ENCODE measurements at places on chromosomes 5 and 9. TPM values are rescaled to one million over a fixed set of nuclear protein-coding genes. Genes with fewer than 3 reads are reported as not detected.

- DNase-seq: no peak
- no peak overlapping the region for H3K27ac ChIP-seq
- no peaks in the 10 kb centered on the region for H3K36me3 ChIP-seq
Observed at GRCh38 chr5:179302499-179303185, 42.6 kb downstream of the ADAMTS2 start.

DNA sequence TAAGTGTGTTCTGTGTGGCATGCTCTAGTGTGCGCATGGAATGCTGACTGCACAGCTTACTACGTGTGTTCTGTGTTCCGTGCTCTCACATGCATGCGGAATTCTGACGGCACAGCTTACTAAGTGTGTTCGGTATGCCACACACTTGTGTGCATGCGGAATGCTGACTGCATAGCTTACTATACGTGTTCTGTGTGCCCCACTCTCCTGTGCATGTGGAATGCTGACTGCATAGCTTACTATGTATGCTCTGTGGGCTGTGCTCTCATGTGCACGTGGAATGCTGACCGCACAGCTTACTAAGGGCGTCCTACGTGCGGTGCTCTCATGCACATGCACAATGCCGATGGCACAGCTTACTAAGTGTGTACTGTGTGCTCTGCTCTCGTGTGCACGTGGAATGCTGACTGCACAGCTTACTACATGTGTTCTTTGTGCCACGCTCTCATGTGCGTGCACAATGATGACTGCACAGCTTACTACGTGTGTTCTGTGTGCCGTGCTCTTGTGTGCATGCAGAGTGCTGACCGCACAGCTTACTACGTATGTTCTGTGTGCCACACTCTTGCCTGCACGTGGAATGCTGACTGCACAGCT lies 548.9 kb downstream of the IRX1 start:
- no peaks in the 10 kb centered on the region for H3K4me1 ChIP-seq
- no peak overlapping the region for H3K4me3 ChIP-seq
- H3K36me3 ChIP-seq: no peaks in the 10 kb centered on the region

DNA sequence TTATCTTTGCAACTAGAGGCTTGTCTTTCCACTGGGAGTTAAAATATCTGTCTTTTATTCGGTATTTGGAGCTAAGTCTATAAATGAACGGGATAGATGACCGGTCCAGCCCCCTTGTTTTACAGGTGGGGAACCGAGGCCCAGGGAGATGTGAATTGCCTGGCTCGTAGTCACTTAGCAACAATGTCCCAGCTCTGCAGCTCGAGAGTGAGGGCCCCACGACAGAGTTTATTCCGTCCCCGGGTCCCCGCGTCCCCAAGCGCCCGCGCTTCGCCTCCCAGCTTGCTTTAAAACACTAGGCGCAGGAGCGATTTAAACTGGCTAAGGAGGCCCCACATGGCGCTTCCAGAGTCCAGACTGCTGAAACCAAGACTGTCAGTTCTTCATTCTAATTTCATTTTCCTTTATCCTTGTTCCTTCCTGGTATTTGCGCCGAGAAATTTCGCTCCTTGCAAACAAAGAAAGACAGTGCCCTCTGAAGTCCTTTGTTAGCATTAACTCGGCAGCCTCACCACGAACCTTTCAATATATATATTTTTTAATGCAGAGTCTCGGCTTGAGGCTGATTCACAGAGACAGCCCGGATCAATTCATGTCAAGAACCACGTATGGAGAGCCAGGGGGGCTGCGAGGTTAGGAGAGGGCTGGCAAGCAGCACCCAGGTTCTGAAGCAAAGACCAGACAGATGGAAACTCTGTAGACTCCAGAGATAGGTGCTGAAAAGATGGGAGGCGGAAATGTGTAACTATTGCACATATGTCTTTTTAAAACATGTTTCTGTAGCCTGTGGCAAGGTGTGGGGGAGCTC lies 1.4 kb upstream of the ENC1 start:
- peak overlapping the region; percentile 99 for H3K27ac ChIP-seq
- H3K36me3 ChIP-seq: peaks cover 26% of the 10 kb centered on the region
- no peaks in the 10 kb centered on the region for H3K27me3 ChIP-seq
- peak; percentile 59 for DNase-seq

- no peaks in the 10 kb centered on the region for H3K36me3 ChIP-seq
- H3K4me1 ChIP-seq: no peaks in the 10 kb centered on the region
- no peak overlapping the region for H3K4me3 ChIP-seq
Observed at GRCh38 chr5:106019261-106019660, 1651.5 kb downstream of the EFNA5 start.

DNA sequence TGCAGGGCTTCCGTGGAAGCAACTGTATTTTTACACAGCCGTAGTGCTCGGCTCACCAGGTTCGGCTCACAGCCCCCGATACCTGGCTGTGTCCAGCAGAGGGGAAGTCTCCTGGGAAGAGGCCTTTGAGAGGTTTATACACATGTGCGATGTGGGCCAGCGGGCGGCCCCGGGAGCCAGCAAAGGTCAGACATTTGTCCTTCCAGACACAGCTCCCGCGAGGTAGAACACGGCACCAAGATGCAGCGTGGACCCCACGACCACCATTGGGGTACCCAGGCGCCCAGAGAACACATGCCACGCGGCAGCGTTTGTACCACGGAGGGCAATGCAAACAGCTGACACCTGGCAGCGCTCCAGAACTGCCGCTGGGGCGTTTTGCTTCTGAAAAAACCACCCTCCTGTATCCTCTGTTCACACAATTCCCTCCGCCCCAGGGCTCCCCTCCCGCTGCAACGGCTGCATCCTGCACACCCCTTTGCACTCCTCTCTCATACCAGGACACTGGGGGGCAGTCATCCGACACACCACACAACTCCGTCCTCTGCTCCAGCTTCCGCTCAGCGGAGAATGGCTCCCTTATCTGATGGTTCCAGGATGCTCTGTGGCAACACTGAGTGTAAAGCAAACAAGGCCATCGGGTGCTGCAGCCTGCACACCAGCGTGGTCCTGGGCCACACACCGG lies 235.3 kb downstream of the SYK start:
- H3K27me3 ChIP-seq: peaks cover 12% of the 10 kb centered on the region
- no peaks in the 10 kb centered on the region for H3K36me3 ChIP-seq
- peak; percentile 83 for DNase-seq
- no peak overlapping the region for H3K4me3 ChIP-seq
- H3K27ac ChIP-seq: no peak overlapping the region
- peaks cover 13% of the 10 kb centered on the region for H3K4me1 ChIP-seq

- H3K4me3 ChIP-seq: no peak overlapping the region
- no peaks in the 10 kb centered on the region for H3K27me3 ChIP-seq
- 0 out of 2 replicates have a peak, but pooled peaks cover 6% of the 10 kb centered on the region for H3K4me1 ChIP-seq
- H3K27ac ChIP-seq: no peak overlapping the region
- no peak for DNase-seq
- peaks cover 14% of the 10 kb centered on the region for H3K36me3 ChIP-seq
Observed at GRCh38 chr5:43572357-43572756, 15.5 kb upstream of the PAIP1 start.

GRCh38 chr5:57692582-57693487 lies 210.2 kb upstream of the ACTBL2 start:
- H3K4me1 ChIP-seq: peaks cover 51% of the 10 kb centered on the region
- H3K27ac ChIP-seq: peak overlapping the region; percentile 88
- H3K36me3 ChIP-seq: no peaks in the 10 kb centered on the region
- no peaks in the 10 kb centered on the region for H3K27me3 ChIP-seq
- H3K4me3 ChIP-seq: peak overlapping the region; percentile 46

DNA sequence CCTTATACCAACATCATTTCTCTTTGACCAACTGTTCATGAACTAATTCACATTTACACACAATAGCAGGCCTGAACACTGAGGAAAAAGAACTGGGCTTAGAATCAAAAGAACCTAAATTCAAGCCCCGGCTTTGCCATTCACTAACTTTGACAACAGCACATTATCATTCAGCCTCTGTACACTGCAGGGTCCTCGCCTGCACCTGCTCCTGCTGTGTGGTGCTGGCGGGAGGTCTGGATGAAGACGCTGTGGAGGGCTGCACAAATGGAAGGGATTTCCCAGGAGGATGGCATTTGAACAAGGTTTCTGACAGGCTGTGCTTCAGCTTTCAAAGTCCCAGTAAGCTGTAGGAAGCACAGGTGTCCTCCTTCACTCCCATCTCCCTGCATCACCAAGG lies 151.2 kb downstream of the ZDHHC21 start:
- H3K27me3 ChIP-seq: no peaks in the 10 kb centered on the region
- H3K4me3 ChIP-seq: no peak overlapping the region
- no peak overlapping the region for H3K27ac ChIP-seq
- H3K36me3 ChIP-seq: no peaks in the 10 kb centered on the region

- DNase-seq: no peak
- no peak overlapping the region for H3K27ac ChIP-seq
- H3K36me3 ChIP-seq: no peaks in the 10 kb centered on the region
Observed at GRCh38 chr5:56463944-56464571, 230.9 kb upstream of the ANKRD55 start.

GRCh38 chr5:124655251-124655917 lies 91.1 kb downstream of the ZNF608 start:
- no peaks in the 10 kb centered on the region for H3K27me3 ChIP-seq
- no peak for DNase-seq
- H3K36me3 ChIP-seq: no peaks in the 10 kb centered on the region
- peak overlapping the region; percentile 84 for H3K27ac ChIP-seq
- no peak overlapping the region for H3K4me3 ChIP-seq
- H3K4me1 ChIP-seq: peaks cover 47% of the 10 kb centered on the region

GRCh38 chr9:137371521-137371941 lies 51.4 kb downstream of the EXD3 start:
- peaks cover 9% of the 10 kb centered on the region for H3K4me1 ChIP-seq
- H3K27ac ChIP-seq: no peak overlapping the region
- H3K27me3 ChIP-seq: peaks cover 37% of the 10 kb centered on the region
- no peaks in the 10 kb centered on the region for H3K36me3 ChIP-seq
- H3K4me3 ChIP-seq: no peak overlapping the region

DNA sequence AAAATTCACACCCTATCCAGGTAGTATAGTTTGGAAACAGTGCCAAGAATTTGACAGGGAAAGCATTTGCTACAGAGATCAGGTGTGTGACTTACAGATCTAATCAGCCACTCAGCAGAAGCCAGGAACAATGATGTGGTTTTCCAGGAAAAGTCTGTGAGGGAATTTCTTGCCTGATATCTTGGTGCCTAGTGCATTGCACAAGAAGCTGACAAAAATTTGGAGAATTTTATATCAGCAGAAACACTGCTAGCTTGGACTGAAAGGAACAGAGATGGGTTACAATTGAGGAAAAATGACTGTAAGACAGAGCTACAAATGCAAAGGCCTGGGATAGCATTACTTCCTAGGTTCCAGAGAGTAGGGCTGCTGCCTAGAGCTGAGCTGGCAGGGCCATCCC lies 658.1 kb upstream of the CHD1 start:
- no peak overlapping the region for H3K4me3 ChIP-seq
- H3K27ac ChIP-seq: no peak overlapping the region
- H3K27me3 ChIP-seq: no peaks in the 10 kb centered on the region
- DNase-seq: no peak

DNA sequence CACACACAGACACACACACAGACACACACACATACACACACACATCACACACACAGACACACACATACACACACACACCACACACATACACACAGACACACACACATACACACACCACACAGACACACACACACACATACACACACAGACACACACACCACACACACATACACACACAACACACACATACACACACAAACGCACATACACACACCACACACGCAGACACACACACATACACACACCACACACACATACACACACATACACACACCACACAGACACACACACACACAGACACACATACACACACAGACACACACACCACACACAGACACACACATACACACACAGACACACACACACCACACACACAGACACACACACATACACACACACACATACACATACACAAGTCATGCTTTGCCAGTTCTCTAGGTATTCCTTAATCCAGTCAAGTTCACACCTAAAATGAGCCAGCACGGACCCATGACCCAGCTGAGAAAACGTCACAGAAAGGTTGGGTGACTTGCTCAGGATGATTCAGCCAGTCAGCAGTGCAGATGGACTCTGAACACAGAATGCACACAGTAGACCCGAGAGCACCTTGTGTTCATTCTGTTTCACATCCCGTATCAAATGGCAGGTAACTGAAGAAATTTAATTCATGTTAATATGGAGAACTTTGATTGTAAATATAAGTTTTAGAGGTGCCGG lies 746.4 kb downstream of the MTRR start:
- no peak for DNase-seq
- no peak overlapping the region for H3K4me3 ChIP-seq
- no peak overlapping the region for H3K27ac ChIP-seq
- no peaks in the 10 kb centered on the region for H3K36me3 ChIP-seq

DNA sequence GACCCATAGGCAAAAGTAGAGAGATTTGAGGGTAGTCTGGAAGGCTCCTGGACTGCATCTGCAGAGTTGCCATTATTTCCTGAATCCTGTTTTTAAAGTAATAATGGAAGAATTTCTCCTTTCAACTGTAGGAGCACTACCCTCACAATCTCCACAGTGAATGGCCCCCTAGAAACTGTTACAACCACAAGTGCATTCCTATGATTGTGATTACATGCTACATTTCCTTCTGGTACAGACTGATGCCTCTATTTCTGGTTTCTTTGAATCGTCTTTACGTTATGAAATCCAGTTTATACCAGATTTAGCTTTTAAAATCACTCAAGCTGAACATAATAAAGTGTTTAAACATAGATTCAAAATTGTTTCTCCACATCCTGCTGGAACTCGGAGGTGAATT lies 49.4 kb downstream of the FRMPD1 start:
- no peak overlapping the region for H3K27ac ChIP-seq
- H3K4me3 ChIP-seq: no peak overlapping the region
- H3K4me1 ChIP-seq: peaks cover 9% of the 10 kb centered on the region
- H3K36me3 ChIP-seq: no peaks in the 10 kb centered on the region
- DNase-seq: no peak

GRCh38 chr5:150291388-150292385 lies 2.1 kb upstream of the CAMK2A start:
- H3K27me3 ChIP-seq: peaks cover 17% of the 10 kb centered on the region
- H3K27ac ChIP-seq: no peak overlapping the region
- no peak overlapping the region for H3K4me3 ChIP-seq
- H3K4me1 ChIP-seq: peaks cover 7% of the 10 kb centered on the region
- H3K36me3 ChIP-seq: no peaks in the 10 kb centered on the region
- no peak for DNase-seq

DNA sequence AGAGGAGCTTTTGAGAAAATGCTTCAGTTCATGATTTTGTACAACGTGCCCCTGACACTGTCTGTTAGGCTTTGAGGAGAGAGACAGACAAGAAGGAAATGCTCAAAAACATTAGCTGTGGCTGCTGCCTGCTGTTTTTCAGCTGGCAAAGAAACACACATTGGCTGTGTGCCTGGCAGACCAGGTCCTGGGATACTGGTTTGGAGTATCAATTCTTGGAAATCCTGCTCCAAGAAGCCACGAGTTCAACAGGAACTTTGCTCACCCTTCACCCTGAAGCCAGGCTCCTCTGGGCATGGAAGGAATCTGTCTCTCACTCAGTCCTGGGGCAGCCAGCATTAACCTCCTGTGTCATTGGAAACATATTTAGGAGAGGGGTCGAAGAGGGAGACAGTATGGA lies 245.5 kb downstream of the AUH start:
- no peaks in the 10 kb centered on the region for H3K27me3 ChIP-seq
- H3K4me1 ChIP-seq: no peaks in the 10 kb centered on the region
- DNase-seq: no peak
- no peak overlapping the region for H3K27ac ChIP-seq
- H3K4me3 ChIP-seq: no peak overlapping the region

C9orf50 gene
- total RNA-seq: not detected

IL5 gene
- not detected for total RNA-seq

GARIN3 gene
- not detected for total RNA-seq

FOXD4 gene
- total RNA-seq: 1.4 TPM

CYSRT1 gene
- total RNA-seq: 1.7 TPM

SPATA31D4 gene
- not detected for total RNA-seq

SPACA9 gene
- total RNA-seq: 0.59 TPM

NACC2 gene
- total RNA-seq: 3.6 TPM

DAB2IP gene
- total RNA-seq: 18.2 TPM

GAS1 gene
- total RNA-seq: 336 TPM

Measured in SJCRH30 (cell line).